ENCODE measurements at places on chromosomes 4 and X.

DNA sequence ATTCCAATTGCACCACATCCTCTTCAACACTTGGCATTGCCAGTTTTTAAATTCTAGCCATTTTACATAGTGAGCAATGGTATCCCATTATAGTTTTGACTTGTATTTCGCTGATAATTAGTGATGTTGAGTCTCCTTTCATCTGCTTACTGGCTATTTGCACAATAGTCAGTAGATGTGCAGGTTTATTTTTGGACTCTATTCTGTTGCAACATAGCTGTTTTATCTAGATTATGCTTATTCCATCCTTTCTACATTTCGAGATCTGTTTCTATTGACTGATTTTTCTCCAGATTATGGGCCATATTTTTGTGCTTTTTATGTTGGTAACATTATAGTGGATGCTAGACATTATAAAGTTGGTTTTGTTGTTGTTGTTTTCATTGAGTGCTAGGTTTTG lies 106.1 kb downstream of the WWC2 start:
- DNase-seq, result no peak

DNA sequence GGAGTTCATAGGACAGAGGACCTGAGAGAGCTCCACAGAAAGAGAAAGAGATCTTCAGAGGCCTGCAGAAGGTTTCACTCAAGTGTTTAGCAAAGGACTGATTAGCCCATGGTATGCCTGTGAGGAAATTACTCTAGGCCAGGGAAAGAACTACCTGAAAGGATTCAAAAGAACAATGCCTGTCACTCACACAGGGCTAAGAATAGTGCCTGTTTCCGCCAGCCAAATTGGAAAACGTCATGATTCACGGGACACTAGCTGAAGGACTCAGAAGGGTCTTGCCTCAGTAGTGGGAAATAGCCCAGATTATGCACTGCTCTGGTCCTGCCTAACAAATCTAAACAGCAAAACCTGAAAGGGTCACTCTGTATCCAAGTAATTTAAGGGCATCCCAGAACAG lies 21.1 kb downstream of the SYTL4 start:
- no peak for DNase-seq

DNA sequence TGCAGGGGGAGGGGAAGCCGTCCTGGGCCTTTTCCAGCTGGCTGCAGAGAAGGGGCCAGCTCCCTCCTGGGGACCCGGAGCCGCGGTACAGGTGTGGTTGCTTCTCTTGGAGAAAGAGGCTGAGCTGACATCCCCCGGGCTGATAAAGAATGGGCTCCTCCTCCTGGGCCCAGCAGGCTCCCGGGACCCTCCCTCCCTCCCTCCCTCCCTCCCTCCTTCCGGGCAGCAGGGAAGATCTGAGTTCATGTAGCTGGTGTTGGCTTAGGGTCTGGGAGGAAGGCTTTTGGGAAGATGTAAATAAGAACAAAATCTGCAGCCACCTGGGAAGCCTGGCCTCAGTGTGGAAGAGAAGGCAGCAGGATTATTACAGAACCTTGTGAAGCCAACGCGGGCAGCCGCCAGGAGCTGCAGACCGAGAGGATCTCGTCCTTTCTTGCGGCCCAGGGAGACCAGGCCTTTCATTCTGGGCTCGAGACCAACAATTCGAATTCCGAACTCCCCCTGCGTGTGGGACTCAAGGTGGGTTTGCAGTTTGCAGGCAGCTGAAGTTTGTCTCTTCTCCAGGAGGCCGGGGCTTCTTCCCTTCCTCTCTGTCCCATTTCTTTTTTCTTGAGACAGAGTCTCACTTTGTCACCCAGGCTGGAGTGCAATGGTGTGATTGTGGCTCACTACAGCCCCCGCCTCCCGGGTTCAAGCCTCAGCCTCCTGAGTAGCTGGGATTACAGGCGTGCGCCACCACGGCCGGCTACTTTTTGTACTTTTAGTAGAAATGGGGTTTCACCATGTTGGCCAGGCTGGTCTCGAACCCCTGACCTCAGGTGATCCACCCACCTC lies at the start of gene PLCXD1:
Gene PLCXD1, plus strand, starts transcription at position 216 of the 834 bp plus-strand sequence. CDS start 2,807 bp downstream, outside the sequence.
- DNase-seq, result peak; percentile 30

DNA sequence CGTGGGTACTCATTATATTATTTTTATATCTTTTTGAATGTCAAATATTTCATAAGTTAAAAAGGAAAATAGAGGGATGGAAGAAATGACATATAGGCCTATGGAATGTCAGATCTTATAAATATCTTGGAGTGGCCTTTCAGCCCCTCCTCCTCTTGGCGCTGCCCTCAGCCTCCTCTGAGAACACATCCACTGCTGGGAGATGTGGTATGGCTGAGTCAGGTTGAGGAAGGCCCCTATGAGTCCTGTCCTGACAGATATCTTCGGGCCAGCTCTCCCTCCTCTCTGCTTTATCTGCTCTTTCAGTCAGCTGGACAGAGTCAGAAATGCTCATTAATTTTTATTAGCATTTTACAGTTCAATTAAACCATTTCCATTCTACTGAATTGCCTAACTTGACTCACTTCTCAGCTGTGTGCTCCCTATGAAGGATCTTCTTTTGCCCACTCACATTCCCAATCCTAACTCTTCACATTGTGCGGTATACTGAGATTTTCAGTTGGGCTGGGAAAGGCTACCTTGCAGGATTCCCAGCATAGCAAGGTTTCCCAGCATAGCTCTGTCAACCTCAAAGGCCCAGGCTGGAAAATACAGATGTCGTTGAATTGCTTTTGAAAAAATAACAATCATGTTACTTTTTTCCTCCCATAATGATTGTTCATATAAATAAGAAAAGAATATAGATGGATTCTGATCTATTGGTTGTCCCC lies 128.0 kb downstream of the ARHGEF9 start:
- DNase-seq, result no peak

- no peak for DNase-seq
These were observed 300.0 kb upstream of the PUDP start for GRCh38 chrX:7447801-7448499.

DNA sequence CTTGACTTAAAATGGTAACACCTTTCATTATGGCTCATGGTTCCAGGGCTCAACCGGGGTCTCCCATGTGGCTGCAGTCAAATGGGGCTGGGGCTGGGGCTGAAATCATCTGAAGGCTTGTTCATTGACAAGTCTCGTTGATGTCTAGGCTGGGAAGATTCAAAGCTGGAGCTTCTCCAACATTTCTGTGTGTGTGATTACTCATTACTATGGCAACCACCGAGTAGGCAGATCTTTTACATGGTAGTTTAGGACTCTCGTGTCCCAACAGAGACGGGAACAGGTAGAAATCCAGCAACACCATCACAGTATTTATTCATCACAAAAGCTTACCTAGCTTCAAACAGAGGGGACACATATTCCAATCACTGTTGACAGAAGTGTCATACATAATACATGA lies 7.8 kb downstream of the YTHDC1 start:
- DNase-seq, result no peak

DNA sequence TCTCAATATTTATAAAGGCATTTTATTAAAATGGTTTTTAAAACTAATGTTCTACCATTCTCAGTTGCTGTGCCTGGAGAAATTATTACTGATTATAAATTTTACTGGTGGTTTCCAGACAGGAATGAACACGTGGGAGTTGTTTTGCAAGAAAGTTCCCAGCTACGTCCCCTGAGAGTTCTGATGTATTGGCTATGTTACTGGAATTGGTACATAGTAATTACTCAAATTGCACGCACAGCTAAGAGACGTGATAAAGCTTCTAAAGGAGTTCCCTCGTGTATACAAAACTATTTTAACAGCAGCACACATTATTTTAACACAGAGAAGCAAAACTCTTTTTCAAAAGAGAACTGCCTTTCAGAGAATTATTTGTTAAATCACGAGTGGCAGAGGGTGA lies 292.2 kb downstream of the NLGN4X start:
- DNase-seq, result no peak

DNA sequence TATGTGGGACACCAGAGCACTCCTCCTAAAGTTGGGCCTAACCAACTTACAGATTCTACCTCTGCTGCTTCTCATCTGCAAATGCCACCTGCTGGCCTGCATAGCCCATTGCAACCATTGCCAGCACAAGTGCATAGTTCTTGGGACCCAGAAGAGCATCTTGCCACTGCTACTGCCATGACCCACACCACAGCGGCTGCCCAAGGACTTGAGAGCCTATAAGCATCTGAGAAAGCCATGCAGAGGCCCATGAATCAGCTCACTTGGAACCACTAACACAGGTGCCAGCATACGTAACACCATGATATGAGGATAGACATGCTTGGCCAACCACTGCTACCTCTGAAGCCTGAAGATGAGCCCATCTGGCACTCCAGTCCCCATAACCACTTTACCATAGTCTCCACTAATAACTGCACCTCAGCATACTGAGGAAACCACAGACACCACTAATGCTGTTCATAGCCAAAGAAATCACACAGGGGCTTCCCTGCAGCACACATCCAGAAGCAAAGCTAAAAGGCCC lies 258.1 kb upstream of the AGTR2 start:
- no peak for DNase-seq

DNA sequence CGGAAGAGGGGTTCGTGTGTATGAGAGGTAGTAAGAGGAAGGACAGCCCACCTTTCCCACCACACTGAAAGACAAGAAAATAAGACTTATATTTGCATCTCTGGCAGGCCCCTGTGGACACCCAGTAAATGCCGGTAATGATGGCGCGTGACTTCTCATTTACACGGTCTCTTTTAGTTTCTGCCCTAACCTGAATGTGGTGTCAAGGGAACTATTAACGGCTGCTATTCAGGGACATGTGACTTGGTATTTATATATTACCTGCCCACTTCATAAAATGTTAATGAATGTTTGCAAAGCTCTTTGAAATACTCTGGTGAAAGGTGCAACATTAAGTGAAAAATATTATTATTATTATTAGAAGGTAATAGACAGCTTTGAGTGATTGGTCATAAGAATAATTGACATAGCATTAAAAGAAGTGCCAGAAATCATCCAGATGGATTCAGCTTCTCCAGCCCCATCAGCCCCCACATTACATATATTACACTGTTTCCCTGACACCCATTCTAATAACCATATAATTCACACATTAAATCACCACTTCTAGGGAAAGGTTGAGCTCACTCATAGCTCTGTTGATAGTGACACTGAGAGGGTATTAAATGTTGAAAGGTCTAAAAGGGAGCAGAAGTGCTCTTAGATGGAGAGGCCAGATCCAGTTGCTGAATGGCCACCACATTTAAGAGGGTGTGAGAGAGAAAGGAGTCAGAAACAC lies 83.0 kb upstream of the BEND4 start:
- no peak for DNase-seq

DNA sequence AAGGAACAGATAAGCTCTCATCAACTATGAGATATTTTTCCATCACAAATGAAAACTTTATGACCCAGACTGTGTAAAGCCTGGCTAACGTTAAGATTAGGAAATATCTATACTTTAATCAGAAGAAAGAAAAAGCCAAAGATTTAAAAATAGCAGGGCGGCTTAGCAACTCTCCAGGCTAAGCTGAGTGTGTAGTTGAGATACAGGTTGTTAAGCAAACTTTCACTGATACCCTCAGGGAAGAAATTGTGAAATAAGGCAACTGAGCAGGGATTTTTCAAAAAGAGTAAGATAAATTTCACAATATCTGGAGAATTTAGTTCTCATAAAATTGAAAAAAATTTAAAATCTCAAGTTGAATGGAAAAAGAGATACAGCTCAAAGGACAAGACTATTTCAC lies 382.0 kb downstream of the RAPGEF2 start:
- DNase-seq, result no peak

DNA sequence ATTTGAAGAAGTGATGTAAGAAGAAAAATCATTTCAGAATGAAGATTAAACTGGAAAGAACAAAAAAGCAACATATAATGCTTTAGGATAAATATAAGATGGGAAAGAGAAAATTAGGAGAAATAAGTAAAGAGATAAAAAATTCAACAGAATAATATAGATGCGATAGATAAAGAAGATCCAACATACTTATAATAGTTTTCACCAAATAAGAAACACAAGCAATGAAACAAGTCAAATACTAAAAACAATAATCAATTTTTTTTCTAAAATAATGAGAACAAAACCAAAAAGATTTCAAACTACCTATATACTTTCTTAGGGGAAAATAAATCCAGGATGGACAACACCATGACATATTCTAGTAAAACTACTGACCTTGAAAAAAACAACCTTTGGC lies 10.1 kb upstream of the DKK2 start:
- no peak for DNase-seq

- DNase-seq, result no peak
These were observed 41.1 kb upstream of the ACSL4 start for GRCh38 chrX:109774136-109774535.

- DNase-seq, result no peak
These were observed 100.5 kb downstream of the AASDH start for GRCh38 chr4:56286763-56287162.

DNA sequence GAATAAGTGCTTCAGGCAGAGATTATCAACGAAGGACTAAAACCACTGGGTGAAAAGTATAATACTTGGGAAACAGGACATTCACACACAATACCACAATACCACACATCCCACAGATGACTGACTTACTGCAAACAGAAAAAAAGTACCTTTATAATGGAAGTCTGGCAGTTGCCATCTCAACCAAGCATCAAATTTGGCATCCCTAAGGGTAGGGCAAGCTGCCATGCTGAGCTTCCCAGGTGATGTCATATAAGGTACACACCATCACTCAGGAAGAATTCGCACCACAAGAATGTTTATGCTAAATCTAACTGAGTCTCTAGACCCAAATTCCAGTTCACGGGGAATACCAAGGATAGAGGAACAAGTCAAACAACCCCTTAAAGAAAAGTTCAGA lies 9.1 kb downstream of the QDPR start:
- DNase-seq, result no peak

DNA sequence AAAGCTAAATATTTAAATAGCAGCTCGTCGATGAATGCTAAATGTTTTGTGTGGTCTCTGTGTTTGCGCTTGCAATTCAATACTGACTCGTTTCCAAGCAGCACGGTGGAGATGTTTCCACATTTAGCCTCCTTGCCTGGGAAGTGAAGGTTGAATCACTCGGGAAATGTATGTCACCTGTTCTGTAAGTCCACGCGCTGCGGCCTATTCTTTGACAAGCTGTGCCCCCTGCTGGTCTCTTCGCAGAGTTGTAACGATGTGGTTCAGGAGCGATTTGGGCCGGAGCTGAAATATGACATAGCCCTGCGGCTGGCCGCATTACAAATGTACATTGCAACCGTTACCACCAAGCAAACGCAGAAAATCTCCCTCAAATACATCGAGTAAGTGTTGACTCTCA lies 89.6 kb upstream of the PRPS2 start:
- no peak for DNase-seq

GRCh38 chr4:84596826-84597225 lies 13.9 kb downstream of the CDS1 start:
- DNase-seq, result no peak

DNA sequence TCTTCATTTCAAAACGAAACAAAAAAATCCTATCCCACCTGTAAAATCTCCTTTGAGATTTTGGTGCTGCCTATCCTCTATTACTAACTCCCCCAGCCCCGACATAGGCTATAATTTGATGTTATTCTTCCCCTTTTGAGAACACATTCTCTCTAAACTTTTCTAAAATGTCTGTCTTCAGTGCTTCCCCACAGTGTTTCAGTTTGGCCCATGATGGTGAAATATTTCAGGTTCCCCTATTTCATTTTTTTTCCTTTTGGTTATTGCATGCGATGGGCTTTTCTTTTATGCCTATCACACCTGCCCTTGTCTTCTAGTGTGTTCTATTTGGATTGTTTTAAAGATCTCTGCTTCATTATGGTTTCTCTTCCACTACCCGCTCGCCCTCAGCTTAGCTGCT lies 14.7 kb downstream of the BCORL1 start:
- DNase-seq, result no peak

Data from stimulated activated CD8-positive, alpha-beta memory T cell treated with anti-CD3 and anti-CD28 coated beads, Interleukin-7, amount 100 ng/mL, for 48 hours (primary cell).